Cardiac septum (tissue), 1 donor: ENCODE measurements at places on chromosomes 7 and 10. TPM values are rescaled to one million over a fixed set of nuclear protein-coding genes. Genes with fewer than 3 reads are reported as not detected.

The PPP1R17 gene
- total RNA-seq: not detected

The NUTM2D gene
- 3.0 TPM for total RNA-seq

The CARD11 gene
- 0.32 TPM for total RNA-seq

The KCP gene
- total RNA-seq: 0.35 TPM

GRCh38 chr10:22978287-22978686 is 50.4 kb downstream of the ARMC3 start:
- no peak for DNase-seq
